Stimulated activated CD8-positive, alpha-beta memory T cell treated with anti-CD3 and anti-CD28 coated beads, Interleukin-12 subunit alpha, Interleukin-12 subunit beta, amount 100 ng/mL, for 1 hour (primary cell): ENCODE measurements at places on chromosomes 4 and X.

DNA sequence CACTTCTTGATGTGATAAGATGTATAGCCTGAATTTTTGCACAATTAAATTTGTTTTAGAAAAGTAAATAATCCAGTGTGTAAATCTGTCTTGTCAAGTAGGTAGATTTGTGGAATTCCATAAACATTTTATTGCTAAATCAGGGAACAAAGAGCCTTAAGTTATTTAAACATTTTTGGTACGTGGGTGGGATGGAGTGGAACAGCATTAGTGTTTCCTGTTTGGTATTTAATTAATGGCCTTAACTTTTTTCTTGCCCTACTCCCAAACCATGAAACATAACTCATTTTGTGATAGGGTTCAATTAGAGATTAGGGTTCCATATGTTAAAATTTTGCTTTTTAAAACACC lies 5.1 kb downstream of the NUDT9 start:
- no peak for DNase-seq

GRCh38 chr4:78584863-78585547 lies 33.4 kb downstream of the ANXA3 start:
- no peak for DNase-seq

- DNase-seq: no peak
Observed at GRCh38 chr4:147756417-147756816, 24.5 kb downstream of the ARHGAP10 start.

GRCh38 chr4:156774422-156774821 lies 197.2 kb downstream of the PDGFC start:
- no peak for DNase-seq
